HS-5 (cell line): ENCODE measurements at places on chromosomes 3 and 15.
A peak's percentile ranks its signal among the peaks of the same experiment; 100 is the strongest.

DNA sequence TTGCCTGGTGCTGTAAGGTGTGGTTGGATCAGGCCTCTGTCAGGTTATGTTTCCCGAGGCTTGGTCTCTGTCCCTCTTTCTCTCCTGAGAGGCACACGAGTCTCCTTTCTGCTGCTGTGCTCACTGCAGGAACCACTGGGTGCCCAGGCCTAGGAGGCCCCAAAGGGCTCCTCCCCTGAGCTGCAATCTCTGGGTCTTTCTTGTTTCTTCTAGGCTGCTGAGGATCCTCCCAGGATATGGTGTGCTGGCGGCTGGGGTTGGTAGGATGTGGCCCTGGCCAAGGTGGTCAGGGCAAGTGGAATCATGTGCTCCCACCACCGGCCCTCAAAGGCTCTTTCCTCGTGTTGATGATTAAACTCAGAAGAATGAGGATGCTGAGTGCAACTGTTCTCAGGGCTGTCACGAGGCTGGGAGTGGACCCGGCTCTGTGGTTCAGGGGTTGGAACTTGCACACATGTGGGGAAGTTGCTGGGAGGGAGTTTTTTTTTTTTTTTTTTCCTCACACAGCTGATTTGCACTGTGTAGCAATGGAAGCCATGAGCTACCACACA, 43.6 kb upstream of the CTSH start:
- peak; percentile 97 for DNase-seq

DNA sequence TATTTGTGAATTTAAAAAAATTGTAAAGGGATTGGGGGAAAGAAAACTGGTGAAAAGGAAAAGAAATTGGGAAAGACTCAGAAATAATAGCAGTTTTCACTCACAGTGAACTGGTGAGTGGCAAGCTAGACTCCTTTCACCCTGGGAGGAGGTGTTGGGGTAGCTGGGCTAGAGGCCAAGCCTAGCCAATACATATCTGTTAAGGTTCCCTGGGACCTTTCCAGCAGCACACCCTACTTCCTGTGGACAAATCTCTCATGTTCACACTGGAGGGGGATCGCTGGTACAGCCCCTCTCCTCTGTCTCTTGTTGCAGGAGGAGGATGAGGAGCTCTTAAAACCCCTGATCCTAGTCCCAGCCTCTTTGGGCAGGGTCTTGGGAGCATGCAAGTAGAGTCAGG, 3.7 kb upstream of the RPP25 start:
- DNase-seq = no peak

DNA sequence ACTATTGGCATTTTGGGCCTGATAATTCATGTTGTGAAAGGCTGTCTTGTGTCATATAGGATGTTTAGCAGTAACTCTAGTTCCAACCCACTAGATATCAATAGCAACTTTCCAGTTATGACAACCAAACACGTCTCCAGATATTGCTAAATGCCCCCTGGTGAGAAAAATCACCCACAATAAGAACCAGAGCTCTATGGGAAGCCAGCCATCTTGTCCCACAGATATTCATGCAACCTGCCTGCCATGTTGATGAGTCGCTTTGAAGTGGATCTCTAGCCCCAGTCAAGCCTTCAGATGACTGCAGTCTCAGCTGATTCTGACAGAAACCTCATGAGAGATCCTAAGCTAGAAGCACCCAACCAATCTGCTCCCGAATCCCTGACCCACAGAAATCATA, 5.6 kb upstream of the TNIK start:
- no peak for DNase-seq

GRCh38 chr15:39269821-39270220, 311.1 kb upstream of the THBS1 start:
- no peak for DNase-seq

DNA sequence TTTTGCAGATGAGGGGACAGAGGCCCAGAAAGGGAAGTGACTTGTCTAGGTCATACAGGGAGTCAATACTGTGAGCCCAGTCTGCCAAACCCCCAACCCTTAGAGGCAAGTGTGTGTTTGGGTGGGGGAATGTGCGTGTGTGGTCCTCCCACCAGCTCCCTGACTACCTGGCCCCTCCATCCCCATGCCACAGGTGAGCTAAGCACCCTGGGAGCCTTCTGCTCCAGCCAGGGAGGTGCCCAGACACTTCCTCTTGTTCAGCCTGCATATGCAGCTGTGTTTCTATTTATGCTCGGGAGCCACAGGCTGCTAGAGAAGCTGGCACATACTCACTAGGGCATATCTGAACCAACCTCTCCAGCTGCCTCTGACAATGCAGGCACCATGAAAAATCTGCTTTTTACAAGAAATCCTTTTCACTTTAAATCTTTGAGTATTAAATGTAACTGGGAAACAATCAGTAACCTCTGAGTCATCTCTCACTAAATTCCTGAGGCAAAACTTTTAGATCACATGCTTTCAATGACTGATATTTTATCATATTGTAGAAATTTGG, 20.7 kb downstream of the TBC1D2B start:
- DNase-seq = no peak

DNA sequence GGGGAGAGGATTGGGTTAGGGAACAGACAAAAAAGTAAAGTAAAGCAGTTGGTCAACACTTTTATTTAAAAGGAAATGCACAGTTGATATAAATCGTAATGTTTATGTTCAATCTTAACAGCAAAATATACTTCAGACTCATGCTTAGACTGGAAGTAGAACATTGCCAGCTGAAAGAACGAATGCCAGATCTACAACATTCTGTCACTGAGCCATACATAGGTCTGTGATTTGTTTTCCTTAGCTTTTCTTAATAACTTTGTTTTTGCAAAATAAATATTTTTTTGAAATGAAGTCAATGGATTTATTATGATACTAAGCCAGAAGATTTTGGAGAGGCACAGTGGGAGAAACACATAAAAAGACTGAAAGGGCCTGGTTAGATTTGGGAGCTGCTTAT, 62.0 kb downstream of the LEKR1 start:
- no peak for DNase-seq

DNA sequence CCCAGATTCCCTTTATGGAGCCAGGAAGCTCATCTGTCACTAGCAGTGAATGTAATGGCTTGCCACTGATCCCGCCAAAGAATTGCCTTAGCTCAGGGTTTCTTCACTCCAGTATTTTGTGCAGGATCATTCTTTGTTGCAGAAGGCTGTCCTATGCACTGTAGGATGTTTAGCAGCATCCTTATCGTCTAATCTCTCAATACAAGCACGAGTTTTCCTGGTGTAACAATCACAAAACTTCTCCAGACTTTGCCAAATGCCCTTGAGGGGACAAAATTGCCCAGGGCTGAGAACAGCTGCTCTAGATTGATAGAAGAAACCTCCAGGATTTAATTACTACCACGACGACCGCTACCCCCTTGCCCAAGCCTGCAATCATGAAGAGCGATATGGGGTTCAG, 6.8 kb upstream of the SHQ1 start:
- DNase-seq = no peak
